Fibroblast of skin of right biceps (primary cell): ENCODE measurements at places on chromosomes 2 and 18.

GRCh38 chr2:232382331-232383225 lies 4.0 kb downstream of the ALPP start:
- no peak for DNase-seq

- peak; percentile 88 for DNase-seq
Observed at GRCh38 chr2:12005886-12006681, 259.7 kb downstream of the LPIN1 start.

DNA sequence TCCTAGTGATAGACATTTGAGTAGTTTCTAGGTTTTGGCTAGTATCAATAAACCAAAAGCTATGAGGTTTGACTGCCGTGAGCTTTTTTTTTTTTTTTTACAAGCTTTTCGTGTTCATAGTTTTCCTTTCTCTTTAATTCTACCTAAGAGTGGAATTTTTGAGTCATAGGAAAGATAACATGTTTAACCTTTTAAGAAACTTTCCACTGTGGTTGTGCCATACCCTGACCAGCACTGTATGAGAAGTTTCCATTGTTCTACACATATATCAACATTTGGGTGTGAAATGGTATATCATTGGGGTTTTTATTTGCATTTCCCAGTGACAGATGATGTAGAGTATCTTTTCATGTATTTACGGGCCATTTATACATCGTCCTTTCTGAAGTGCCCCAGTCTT lies 31.7 kb downstream of the UBE2F start:
- DNase-seq, result peak; percentile 9

DNA sequence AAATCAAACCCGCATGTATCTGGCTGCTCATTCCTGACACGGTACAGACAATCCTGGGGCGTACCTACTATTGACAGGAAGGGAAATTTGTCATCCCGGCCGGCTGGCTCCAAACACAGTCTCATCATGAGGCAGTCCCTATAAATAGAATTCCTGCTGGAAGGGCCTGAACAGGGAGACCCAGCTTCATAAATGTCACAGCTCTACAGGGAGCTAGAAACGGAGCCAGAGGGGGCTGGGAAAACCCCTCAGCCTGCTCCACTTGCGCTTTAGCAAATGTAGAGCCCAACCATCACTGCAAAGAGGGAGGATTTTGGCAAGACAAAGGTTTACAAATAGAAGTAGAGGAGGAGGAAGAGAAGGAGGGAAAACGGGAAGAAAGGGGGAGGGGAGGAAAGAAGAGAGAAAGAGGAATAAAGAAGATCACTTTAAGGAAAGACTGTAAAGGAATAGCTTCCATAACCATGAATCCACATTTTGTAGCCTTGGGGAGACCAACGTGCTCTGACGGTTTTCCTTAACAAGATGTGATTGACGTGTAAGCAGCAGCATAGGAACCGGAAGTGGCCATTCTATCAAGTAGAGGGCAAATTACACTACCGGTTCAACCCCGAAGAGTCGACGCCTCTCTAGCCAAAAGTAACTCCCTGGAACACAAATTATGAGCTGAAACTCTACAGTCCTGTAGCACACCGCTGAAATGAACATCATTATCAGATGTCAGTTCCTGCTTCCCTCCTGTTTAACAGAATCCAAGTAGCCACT lies 56.8 kb upstream of the TTN start:
- DNase-seq, result peak; percentile 64

GRCh38 chr2:238509151-238509835 lies 82.6 kb downstream of the ASB1 start:
- DNase-seq, result peak; percentile 35

GRCh38 chr18:58527952-58528287 lies 101.0 kb downstream of the ALPK2 start:
- peak; percentile 75 for DNase-seq

- peak; percentile 86 for DNase-seq
Observed at GRCh38 chr2:32864334-32865111, 82.2 kb upstream of the LTBP1 start.

- DNase-seq, result no peak
Observed at GRCh38 chr2:159375241-159375640, 88.7 kb upstream of the WDSUB1 start.

GRCh38 chr2:223602972-223603371 lies 811 bp upstream of the SCG2 start:
- peak; percentile 40 for DNase-seq

GRCh38 chr2:70705160-70705850 lies 62.7 kb downstream of the ADD2 start:
- no peak for DNase-seq

DNA sequence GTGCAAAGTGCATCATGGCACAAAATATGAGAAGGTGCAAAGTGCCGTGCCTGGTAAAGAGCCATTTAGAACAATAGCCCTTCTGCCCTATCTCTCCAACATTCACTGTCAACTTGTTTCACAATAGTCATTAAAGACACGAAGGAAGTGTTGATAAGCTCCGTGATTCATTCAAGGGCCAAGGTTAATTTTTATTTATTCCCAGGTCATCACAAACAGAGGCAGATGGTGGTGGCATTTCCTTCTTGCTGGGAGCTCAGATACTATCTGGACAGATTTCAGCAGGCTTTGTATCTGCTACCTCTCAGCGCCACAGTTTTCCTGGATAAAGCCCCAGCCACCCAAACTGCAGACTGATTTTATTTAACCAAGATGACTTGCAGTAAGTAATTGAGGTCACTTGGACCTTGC lies 309.3 kb downstream of the ZNF521 start:
- no peak for DNase-seq

DNA sequence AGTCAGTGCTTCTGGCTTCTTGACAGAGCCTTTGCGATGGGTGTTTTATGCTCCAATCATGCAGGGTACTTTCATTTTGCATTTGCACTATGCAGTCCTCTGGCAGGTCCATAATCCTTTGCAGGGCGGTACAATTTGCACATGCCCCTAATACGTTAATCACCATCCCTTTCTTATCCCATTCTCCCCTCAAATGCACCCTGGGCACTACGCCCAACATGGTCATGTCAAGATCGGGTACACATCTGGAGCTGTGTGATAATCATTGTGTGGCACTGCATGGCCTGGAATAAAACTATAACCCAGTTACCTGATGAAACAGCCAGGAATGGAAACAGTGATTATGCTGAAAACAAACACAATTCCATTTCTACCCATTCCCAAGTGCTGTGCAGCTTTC lies 27.7 kb downstream of the LOXHD1 start:
- DNase-seq, result no peak

DNA sequence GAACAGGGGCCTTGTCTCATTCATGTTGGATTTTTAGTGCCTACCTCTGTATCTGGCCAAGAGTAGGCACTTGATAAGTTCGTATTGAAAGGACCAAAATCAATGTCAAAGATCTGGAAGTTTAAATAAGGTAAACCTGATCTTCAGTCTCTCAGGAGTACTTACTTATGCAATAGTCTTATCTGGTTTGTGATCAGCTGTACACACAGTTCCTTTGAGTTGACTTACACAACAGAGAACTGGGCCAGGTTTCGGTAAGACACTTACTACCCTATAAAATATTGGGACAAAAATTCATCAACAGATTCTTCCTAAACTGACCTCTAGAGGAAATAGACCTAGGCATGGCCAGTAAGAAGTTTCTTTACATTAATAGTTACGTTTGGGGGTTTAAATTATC lies 113.6 kb upstream of the NXPH2 start:
- no peak for DNase-seq

- DNase-seq, result no peak
Observed at GRCh38 chr18:22987547-22988189, 54.5 kb downstream of the RBBP8 start.

DNA sequence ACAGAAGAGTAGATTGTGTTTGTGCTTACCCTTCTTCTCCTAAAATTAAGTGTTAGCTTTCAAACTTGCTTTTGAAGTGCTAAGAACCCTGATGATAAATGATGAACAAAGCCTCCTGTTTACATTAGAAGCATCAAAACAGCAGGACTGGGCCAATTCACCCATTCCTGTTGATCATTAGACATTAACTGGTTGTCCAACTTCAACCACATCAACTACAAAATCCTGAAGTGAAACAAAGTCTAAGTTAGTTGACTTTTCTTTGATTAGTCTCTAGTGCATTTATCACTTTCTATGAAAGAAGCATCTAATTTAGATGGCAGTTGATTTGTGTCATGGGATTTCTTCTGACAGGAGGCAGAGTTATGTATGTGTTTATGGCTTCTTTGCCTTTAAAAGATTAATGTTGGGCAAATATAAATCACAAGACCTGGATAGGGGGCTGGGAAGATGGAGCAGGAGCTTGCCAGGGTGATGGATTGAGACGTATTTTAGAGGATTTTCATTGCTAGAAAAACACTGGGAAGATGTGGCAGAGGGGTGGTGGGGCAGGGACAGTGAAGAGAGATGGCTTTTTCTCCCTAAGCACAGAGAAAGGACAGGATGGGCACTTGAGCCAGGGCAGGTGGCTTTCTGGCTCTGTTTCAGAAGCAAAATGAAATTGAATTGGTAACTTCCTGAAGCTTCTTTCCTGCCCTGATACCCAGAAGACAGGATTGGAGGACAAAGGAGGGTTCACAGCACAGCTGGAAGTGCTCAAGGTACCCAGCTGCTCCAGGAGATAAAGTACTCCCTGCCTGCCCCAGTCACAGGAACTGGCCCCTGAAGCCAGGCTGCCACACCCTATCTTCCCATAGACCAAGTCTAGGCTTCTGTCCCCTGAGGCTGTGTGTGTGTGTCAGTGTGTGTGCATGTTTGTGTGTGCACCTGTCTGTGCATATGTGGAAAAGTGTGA lies 20.5 kb downstream of the GYPC start:
- DNase-seq, result no peak

- no peak for DNase-seq
Observed at GRCh38 chr2:10033251-10034006, 9.9 kb upstream of the KLF11 start.

DNA sequence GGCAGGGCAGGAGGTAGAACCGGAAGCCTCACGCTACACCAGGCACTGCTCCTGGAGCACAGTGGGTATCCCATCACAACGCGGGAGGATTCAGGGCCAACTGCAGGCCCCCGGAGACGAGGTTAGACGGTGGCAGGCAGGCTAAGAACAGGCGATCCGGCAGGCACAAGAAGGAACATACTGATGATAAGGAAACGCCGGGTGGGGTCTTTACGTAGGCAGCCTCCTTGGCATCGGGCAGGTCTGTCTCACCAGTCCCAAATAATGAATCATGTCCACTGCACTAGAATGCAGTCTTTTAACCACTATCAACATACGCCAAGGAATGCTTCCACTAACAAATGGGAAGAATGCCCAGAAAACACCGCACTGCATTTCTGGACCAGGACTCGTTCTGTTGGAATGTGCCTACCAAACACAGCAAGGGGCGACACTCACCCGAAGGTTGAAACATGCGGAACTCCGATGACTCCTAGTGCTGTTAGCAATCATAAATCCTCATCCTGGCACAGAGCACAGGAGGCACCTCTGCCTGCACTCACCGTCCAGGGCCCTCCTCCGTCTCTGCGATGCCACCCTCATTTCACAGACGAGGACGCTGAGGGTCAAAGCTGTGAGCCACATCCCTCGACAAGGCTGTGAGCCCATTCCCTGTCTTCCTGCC lies 35.2 kb downstream of the ZNF516 start:
- DNase-seq, result peak; percentile 100

- DNase-seq, result no peak
Observed at GRCh38 chr2:239015218-239015900, 167.5 kb downstream of the TWIST2 start.

DNA sequence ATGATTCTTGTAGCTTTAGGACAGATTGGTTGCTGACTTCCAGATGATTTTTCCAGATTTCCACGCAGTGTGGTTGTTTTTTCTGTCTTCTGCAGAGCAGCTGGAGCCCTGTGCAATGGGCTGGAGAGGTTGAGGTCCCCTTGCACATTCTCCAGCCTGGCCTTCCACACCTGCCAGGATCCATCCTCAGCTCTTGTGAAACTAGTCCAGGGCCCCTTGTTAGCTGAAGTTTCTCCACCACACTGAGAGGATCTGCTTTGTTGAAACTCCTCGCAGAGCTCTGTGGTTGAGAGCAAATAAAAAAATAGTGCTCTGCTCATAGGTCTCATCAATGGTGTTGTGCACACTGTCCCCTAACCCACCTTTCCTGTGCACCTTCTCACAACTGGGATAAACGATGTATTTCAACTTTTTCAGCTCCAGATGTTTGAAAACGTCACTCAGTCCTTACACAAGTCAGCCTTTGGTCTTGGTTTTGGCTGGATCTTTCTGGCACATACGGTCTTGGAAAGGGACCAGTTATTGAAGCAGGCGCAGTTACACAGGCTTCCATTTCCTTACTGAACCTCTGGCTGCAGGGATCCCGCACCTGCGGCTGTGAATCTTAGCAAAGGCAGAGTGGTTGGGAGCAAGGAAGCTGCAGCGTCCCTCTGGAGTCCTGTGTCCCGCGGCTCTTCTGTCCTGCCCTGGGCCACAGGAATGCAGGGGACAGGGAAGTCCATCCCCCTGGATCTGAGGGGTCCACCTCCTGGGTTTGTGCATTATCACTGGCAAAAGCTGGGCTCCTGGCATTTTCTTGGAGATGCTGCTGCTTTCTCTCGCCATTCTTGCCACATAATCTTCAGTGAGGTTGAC lies 272.0 kb upstream of the DSEL start:
- no peak for DNase-seq

GRCh38 chr2:190879474-190880377 lies 895 bp upstream of the GLS start:
- DNase-seq, result peak; percentile 69

DNA sequence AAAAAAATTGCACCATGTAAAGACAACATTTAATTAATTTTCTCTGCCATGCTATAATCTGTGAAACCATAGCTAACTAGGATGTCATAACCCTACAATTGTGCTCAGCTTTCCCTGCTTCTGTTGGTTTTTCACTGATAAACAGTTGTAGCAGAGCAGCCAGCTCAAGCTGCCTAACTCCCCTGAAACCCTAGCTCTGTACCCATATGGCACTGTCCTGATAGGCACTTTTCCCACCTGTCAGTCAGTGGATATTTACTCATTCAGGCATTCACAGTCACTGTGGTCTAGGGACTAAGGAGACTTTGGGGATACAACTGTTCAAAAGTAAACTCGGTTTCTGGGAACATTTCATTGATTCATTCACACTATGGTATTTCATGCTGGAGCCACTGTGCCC lies 407.0 kb downstream of the DSEL start:
- no peak for DNase-seq

DNA sequence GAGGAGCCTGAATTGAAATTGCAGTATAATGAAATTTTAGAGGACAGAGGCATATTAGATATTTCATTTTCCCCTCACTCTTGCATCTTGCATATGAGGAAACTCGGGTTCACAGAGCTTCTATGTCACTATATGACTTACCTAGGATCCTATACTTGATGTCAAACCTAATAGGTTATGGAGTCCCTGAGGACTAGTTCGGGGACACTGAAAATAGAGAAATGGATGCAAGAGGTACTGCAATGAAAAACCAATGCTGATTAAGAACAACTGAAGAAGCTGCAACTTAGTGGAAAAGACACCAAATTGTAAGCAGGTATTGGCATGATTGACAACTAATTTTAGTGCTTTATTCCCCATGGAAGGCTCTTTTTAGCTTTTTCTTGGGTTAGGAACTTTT lies 210.1 kb downstream of the IKZF2 start:
- no peak for DNase-seq

- DNase-seq, result no peak
Observed at GRCh38 chr2:6813573-6813972, 52.1 kb downstream of the CMPK2 start.
